Urinary bladder (tissue), 4 donors: ENCODE measurements at places on chromosomes 5 and 9. TPM values are rescaled to one million over a fixed set of nuclear protein-coding genes. Genes with fewer than 3 reads are reported as not detected.

The MROH2B gene
- total RNA-seq, result not detected

DNA sequence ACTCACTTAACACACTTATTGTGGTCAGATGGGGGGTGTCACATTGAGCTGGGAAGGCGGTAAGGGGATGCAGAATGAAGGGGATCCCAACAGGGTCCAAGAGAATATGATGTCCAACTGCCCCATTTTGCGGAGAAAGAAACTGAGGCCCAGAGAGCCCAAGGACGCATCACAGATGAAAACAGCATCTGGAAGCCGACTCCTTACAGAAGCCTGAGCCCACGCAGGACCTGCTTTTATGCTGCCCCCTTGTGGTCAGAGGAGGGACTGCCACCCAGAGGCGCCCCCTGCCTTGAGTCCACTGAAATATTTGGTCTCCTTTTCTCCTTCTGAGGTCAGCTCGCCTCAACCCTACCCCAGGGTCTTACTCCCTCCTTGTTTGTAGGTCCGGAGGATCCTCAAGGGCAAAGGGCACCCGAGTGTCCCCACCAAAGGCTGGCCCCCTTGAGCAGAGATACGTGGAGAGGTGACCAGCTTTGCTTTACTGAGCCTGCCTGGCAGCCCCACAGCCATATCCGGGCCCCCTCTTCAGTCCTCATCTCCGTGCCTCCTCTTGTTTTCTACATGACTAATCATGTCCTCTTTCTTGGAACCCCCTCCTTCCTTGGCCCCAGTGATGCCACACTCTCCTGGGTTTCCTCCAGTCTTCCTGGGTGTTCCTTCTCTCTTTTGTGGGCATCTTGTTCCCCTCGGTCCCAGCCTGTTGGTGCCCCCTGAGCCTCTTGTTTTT lies 30.0 kb upstream of the TTLL11 start:
- DNase-seq, result no peak

- no peak for DNase-seq
Observed at GRCh38 chr5:91607675-91608074, 224.6 kb upstream of the ARRDC3 start.

GRCh38 chr5:57932761-57933160 lies 450.1 kb upstream of the ACTBL2 start:
- DNase-seq, result no peak

GRCh38 chr5:50501491-50502228 lies 60.6 kb upstream of the EMB start:
- DNase-seq, result no peak
